Hippocampal formation (tissue), 2 donors: ENCODE measurements at places on chromosomes 7 and 10.

GRCh38 chr7:53340220-53340619 lies 304.8 kb downstream of the POM121L12 start:
- DNase-seq = no peak

DNA sequence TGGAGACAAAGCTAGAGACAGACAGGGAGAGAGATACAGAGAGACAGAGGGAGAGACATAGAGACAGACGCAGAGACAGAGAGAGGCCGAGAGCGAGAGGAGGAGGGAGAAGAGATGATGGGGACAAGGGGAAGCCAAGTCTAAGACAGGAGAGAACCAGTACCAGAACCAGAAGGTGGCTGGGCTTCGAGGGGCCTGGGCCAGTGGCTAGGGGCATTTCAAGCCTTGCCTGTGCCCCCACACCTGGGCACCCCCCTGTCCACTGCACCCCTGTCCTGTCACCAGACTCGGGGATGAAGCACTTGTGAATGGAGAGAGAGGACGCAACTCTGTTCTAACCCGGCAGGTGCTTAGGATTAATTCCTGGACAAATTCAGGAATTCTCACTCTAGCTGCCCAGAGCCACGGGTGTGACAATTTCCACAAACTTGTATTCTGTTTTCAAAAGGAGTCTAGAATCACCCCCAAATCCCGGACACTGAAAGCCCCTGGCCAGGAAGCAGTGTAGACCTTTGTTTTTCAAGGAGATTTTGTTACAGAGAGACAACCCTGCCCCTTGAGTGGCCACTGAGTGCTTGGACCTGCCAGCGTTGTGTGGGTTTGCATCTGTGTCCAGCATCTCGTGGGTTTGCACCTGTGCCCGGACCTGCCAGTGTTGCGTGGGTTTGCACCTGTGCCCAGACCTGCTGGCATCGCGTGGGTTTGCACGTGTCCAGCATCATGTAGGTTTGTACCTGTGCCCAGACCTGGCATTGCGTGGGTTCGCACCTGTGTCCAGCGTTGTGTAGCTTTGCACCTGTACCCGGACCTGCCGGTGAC lies 157.3 kb downstream of the WDR37 start:
- DNase-seq = no peak

DNA sequence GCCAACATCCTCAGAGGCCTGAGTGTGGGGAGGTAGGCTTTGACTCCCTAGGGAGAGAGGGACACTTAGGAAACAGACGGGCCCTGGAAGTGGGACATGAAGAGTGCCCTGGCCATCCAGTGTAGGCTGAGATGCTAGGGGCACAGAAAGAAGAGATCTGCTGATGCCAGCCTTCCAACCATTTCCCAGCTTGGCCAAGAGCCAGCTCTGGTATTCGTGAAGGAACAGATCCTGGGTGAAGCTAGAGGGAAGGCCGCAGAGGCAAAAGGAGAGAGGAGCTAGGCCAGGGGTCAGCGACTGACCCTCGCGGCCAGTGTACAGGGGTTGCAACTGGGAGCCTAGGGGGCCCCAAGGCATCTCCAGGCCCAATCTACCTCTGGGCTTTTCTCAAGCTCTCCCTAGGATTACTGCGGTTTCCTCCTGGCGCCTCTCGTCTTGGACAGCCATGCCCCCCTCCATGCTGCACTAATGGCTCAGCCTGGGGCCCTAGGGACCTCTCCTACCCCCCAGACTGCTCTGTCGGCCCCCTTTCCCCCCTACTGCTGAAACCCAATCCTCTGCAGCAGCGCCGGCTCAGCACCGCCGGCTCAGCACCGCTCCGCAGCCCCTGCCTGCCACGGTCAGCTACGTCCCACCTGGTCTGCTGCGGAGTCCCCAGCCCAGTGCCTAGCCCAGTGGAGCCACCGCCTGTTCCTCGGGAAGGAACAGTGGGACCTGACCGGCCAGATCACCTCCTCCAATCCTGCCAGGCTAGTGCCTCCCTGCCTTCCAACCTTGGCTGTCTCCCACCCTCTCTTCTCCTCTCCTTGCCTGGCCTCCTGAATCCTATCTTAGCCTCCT lies at the start of gene ASIC3:
Gene ASIC3 (plus strand): TSS at position 556 of the 840 bp plus-strand sequence. CDS start 355 bp downstream, outside the sequence.
- DNase-seq = no peak

DNA sequence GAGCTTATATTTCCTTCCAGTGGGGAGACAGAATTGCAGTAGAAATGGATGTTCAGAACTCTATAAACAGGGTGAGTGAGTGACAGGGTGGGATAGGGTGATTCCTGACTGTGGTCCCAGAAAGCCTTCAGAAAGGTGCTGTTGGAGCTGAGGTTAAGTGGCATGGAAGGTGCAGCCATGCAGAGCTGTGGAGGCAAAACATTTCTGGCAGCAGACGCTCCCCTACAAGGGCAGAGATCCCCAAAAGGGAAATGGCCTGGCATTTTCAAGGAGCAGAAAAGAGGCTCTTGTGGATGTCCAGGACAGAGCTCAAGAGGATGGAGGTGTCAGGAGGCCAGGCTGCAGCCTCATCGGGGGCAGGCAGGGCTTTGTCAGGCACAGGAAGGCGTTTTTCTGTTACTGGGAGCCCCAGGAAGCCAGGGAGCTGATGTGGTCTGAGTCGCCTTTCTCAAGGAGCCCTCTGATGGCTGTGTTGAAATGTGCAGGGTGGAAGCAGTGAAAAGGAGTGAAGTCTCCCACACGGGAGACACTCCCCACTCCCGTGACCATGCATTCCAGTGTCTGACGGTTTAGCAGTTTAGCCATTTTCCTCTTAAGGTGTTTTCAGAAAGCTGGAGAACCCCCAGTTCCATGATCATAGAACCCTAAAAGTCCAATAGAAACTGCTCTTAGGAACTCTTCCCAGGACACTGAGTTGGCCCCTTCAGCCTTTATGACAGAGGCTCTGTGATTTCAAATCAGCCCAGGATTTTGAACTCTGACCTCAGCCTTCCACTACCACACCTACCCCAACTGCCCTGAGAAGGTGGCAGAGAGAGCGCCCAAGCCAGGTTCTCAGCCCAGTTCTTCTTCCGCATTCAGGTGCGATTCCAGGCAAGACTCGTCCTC lies 96.2 kb downstream of the C10orf105 start:
- peak; percentile 42 for DNase-seq
